ENCODE measurements at places on chromosomes 16 and 17.

DNA sequence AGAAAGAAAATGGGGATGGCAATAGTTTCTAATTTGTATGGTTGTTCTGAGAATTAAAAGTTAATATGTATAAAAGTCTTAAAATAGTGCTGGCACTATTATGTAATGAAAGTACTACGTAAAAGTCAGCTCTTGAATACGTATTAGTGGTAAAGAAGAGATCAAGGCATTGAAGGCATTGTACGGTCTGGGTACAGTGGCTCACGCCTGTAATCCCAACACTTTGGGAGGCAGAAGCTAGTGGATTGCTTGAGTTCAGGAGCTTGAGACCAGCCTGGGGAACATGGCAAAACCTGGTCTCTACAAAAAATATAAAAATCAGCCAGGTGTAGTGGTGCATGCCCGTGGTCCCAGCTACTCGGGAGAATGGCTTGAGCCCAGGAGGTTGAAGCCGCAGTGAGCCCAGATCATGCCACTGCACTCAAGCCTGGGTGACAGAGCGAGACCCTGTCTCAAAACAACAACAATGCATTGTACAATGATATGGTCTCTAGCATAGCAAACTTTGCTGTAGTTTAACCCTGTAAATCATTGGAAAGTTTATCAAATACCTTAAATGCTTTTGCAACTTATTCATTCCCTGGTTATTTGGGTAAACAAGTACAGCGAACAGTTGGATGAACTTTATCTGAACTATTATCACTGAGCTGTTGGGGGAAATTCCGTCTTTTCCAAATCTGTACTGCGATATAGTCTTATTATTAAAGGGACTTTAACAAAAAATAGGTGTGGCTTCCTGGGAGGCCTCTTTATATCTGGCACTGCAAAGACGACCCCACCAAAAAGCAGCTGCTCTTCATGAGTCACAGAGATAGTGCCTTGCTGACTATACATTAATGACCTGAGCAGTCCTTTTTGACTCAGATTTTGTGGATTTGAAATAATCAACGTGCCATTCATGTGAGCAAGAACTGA lies 73.6 kb downstream of the GPRC5B start:
- no peak for DNase-seq

GRCh38 chr17:37781451-37781850 lies 36.6 kb upstream of the HNF1B start:
- DNase-seq = no peak

DNA sequence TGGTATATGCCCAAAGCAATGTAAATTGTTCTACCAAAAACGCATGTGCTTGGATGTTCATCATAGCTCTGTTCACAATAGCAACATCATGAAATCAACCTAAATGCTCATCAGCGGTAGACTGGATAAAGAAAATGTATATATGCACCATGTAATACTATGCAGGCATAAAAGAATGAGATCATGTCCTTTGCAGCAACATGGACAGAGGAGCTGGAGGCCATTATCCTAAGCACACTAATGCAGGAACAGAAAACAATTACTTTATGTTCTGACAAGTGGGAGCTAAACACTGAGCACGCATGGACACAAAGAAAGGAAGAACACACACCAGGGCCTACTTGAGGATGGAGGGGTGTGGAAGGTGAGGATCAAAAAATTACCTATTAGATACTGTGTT lies 33.7 kb downstream of the TANC2 start:
- no peak for DNase-seq

DNA sequence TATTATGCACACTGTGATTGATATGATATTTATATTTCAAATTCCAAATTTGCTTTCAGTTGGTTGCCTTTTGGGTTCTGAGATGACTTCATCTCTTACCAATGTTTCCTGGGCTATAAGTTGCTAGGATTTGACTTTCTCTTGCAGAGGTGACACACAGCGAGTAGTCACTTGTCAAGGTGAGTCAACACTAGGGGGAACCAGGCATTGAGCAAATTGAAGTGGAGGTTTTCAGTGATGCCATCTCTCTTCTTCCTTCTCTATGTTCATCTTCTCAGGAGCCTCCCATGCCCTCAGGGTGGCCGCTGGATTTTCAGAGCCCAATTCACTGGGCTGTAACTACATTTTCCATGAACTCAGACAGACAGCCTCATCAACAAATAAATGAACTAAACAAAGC lies 6.0 kb upstream of the CPD start:
- no peak for DNase-seq

GRCh38 chr16:12395268-12395667 lies 408.4 kb downstream of the CPPED1 start:
- no peak for DNase-seq

GRCh38 chr16:71585318-71585703 lies 8.4 kb upstream of the TAT start:
- no peak for DNase-seq
